Upper lobe of right lung (tissue), 1 donor: ENCODE measurements at places on chromosomes 2 and 18.

- H3K4me3 ChIP-seq: no peak overlapping the region
- H3K4me1 ChIP-seq: peaks cover 7% of the 10 kb centered on the region
- H3K27me3 ChIP-seq: no peaks in the 10 kb centered on the region
- H3K27ac ChIP-seq: no peak overlapping the region
- DNase-seq: no peak
Observed at GRCh38 chr2:187354661-187355060, 93.4 kb downstream of the CALCRL start.

DNA sequence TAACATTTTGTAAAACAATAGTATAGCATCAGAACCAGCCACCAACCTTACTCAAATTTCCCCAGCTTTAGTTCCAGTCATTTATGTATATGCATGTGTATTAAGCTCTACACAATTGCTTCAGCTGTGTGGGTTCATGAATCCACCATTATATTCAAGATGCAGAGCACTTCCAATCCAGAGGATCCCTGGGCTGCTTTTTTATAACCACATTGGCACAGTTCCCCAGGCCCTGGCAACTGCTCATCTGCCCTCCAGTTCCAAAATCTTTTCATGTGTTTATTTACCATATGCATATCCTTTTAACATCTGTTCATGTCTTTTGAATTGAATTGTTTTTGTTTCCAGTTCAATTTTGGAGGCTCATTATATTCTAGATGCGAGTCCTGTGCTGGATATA, 482.9 kb upstream of the HS6ST1 start:
- H3K27ac ChIP-seq: no peak overlapping the region

DNA sequence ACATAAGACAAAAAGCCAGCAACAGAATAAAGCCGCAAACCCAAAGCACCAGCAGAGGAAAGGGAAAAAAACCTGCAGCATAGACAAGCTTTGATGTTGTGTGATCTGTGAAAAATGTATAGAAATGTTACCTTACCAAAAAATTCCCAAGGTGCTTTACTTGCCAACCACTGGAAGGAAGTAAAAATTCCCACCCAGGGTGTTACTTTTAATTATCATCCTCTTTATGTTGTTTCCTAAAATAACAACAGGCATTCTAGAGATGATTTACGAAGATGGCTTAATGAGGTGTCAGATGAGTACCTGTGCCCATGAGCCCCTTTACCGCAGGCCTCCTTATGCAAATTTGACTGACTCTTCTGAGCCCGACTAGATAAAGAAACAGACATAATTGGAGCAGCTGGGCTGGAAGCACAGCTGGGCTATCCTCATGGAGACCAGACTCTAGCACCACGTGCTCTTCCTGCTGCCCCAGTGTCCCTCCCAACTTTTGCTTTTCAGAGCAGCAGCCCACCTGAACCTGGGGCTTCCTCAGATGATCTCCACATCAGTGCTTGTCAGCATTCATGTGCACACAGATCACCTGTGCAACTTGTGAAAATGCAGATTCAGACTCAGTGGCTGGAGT, 41.5 kb downstream of the SRSF7 start:
- no peaks in the 10 kb centered on the region for H3K27me3 ChIP-seq
- no peak for DNase-seq
- H3K4me1 ChIP-seq: no peaks in the 10 kb centered on the region
- H3K27ac ChIP-seq: no peak overlapping the region
- H3K4me3 ChIP-seq: no peak overlapping the region
- H3K36me3 ChIP-seq: peaks cover 5% of the 10 kb centered on the region

- H3K27ac ChIP-seq: no peak overlapping the region
- H3K4me1 ChIP-seq: no peaks in the 10 kb centered on the region
- no peaks in the 10 kb centered on the region for H3K27me3 ChIP-seq
- no peak for DNase-seq
- no peaks in the 10 kb centered on the region for H3K36me3 ChIP-seq
- H3K4me3 ChIP-seq: no peak overlapping the region
Observed at GRCh38 chr2:105652014-105652796, 92.5 kb upstream of the NCK2 start.

- no peak overlapping the region for H3K4me3 ChIP-seq
- H3K4me1 ChIP-seq: no peaks in the 10 kb centered on the region
- H3K27ac ChIP-seq: no peak overlapping the region
Observed at GRCh38 chr18:57331718-57332117, 20.6 kb upstream of the ST8SIA3 start.

DNA sequence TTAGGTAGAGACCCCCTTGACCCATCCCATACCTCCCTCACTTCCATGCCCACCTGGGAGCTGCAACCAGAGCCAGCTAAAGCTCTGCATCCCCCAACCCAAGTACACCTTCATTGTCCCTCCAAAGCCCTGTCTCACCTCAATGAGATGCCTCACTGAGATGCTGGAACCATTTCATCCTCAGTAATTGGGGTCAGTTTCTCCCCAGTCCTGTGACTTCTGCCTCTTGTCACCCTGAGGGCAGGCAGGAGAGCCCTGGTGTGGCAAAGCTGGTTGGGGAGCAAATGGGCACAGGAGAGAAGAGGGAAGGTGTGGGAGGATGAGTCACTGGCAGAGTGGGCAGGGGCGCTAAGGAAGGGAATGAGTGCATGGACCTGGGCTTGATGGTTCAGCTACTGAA, 27.9 kb upstream of the NT5DC4 start:
- H3K4me3 ChIP-seq: no peak overlapping the region
- H3K27ac ChIP-seq: peak overlapping the region; percentile 51
- DNase-seq: no peak
- H3K36me3 ChIP-seq: no peaks in the 10 kb centered on the region

DNA sequence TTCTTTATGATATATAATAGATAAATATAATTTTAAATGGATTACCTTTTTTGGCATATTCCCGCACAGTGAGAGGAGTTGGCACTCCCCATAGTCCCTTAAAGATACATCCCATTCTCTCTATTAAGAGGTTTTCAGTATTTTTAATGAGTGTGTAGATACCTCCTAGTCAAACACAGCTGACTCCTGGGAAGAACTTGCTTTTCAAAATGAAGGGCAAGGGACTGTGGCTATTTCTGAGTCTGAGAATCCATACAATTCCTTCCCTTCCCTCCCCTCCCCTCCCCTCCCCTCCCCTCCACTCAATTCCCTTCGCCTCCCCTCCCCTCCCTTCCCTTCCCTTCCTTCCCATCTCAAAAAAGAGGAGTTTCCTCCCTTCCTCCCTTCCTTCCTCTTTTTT, 93.5 kb downstream of the PRPF40A start:
- H3K27ac ChIP-seq: no peak overlapping the region
- H3K36me3 ChIP-seq: peaks cover 53% of the 10 kb centered on the region
- H3K27me3 ChIP-seq: no peaks in the 10 kb centered on the region
- H3K4me1 ChIP-seq: no peaks in the 10 kb centered on the region
- no peak for DNase-seq
- no peak overlapping the region for H3K4me3 ChIP-seq

GRCh38 chr2:97701186-97701585, 12.2 kb upstream of the ZAP70 start:
- no peak overlapping the region for H3K27ac ChIP-seq
- no peak for DNase-seq
- H3K4me1 ChIP-seq: no peaks in the 10 kb centered on the region
- no peak overlapping the region for H3K4me3 ChIP-seq
- no peaks in the 10 kb centered on the region for H3K27me3 ChIP-seq
- no peaks in the 10 kb centered on the region for H3K36me3 ChIP-seq
